Stimulated activated CD4-positive, alpha-beta T cell treated with anti-CD3 and anti-CD28 coated beads, Interleukin-4, amount 100 ng/mL, for 4 hours (primary cell): ENCODE measurements at places on chromosomes 6 and 20.

- no peak for DNase-seq
Observed at GRCh38 chr20:51126337-51126736, 103.4 kb upstream of the KCNG1 start.

DNA sequence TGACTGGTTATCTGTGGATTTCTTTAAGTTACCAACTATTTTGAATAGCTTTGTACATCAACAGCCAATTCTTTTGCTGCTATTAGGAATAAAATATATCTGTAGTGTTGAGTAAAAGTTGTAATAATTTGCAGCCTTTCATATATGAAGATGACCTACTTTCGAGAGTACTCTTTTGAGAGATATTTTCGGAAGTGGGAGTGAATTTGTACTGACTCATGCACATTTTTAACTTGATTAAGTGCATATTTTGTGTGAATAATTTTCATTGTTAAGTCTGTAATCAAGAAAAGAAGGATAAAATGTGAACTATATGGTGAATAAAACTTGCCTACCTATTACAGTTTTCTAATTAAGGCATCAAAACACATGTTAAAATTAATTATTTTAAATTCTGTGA, 51.9 kb downstream of the L3MBTL3 start:
- no peak for DNase-seq

- no peak for DNase-seq
Observed at GRCh38 chr6:43451348-43451747, 4.0 kb downstream of the DLK2 start.

DNA sequence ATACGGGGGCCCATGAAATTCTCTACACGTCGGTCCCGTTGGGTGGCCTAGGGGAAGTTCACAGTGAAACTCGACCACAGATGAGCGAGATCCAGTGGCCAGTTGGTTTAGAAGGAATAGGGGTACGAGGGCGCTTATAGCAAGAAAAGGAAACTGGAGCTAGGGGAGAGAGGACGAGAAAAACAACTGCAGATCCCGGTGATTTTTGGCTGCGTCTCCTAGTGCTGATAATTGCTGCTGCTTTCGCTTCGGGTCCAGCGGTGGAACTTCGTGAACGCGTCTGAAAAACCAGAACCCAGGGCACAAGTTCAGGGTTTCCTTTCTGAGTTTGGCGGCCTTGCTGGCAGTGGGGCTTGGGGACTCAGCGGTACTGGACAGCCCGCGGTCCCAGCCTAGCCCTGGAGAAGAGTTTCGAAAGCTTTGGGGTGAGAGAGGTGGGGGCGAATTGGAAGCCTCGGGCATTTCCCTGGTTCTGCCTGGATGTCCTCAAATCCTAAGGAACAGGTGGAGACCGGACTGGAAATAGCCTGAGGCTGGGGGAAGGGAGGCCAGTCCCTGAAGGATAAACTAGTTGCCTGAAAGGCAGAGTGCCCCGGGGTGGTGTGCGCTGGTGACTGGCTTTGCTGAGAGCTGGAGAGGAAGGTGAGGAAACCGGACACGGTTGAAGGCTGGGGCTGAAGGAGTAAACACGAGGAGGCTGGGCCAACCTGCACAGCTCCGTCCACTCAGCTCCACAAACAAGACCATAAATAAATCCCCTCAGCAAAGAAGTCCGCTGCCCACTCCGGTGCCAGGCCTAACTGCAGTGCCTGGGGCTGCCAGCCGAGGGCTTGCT, 793 bp downstream of the GMPR start:
- no peak for DNase-seq

GRCh38 chr20:3732327-3733118, at the start of gene HSPA12B:
HSPA12B (plus strand) TSS chr20:3732685; CDS start chr20:3738675, 5,990 bp downstream.
- DNase-seq, result no peak

- no peak for DNase-seq
Observed at GRCh38 chr6:102355578-102355977, 962.1 kb downstream of the GRIK2 start.

GRCh38 chr6:5936631-5937030, 70.1 kb downstream of the NRN1 start:
- no peak for DNase-seq

- no peak for DNase-seq
Observed at GRCh38 chr6:118101220-118101619, 194.2 kb downstream of the SLC35F1 start.

DNA sequence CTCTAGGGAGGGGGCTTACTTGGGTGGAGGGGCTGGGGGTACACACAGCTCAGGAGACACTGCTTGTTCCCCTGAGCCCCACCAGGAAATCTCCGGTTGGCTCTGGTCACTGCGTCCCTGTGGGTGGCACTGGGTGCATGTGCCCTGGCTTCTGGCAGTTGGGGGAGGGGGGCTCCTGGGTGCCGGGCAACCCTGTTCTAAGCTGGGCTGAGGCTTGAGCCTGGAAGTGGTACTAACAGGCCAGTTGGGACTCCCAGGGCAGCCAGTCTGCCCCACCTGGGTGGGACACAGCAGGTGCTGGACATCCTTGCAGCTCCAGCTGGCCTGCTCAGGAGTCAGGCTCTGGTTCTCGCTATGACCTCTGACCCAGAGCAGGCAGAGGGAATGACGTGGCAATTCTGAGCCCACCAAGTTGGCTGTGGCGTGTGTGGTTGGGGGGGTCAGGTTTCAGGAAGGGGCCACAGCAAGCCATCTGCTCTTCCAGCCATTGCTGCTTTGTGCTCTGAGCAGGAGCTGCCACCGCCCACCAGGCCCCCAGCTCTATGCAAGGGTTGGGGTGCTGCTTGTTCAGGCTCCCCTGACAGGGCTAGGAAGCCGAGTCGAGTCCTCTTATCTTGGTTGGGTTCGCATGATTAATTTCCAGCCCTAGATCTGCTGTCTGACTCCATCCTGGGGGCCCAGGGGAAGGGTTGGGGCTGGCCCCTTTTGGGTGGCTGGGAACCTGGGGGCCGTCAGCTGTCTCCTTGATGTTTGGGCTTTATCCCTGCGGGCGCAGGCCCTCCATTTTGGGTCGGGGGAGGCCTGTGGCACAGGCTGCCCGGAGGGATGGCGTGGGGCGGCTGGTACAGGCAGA, 590 bp downstream of the C20orf204 start:
- DNase-seq, result no peak

DNA sequence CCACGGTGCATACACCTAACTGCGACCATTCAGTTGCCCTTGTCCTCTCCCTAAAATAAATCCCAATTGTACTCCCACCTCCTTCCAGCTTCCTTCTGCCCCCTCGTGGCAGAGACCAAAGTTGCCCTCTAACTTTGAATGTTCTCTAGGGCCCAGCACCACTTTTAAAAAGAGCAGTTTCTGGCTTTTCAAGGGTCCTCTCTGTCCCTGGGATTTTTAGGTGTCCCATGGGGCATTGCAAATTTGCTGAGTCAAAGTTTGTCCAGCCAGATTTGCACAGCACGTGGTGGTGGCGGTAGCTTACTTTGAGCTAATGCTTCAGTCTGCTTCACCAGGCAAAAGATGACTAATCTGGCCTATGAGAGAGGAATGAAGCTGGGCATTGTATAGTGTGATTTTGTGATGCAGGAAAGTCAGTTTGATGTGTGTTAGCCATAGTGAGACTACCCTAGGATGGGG, 100.2 kb downstream of the PERP start:
- DNase-seq, result no peak

- no peak for DNase-seq
Observed at GRCh38 chr20:60066438-60066823, 108.2 kb downstream of the CDH26 start.

DNA sequence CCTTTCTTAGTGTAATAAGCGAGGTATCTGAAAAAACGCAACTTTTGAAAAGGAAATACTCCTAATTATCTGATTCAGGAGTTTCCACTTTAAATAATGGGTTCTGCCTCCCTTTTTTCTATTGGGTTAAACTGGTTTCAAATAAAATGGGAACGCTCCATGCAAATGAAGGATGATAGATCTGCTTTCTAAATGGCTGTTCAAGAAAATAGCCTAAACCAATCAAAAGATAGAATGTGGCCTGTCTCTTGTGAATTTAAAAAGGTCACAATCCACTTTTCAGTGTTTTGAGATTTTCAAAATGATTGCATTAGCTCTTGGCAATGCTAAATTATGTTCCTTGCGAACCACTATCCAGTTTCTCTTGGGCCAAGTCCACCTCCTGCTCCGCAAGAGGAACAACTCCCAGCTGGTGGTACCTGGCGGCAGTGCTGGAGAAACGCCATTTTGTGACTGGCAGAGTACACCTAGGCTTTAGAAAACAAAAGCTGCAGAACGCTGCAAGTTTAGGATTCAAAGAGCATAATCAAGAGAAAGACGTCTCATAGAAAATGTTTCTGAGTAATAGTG, 56.7 kb downstream of the TRIM38 start:
- no peak for DNase-seq

DNA sequence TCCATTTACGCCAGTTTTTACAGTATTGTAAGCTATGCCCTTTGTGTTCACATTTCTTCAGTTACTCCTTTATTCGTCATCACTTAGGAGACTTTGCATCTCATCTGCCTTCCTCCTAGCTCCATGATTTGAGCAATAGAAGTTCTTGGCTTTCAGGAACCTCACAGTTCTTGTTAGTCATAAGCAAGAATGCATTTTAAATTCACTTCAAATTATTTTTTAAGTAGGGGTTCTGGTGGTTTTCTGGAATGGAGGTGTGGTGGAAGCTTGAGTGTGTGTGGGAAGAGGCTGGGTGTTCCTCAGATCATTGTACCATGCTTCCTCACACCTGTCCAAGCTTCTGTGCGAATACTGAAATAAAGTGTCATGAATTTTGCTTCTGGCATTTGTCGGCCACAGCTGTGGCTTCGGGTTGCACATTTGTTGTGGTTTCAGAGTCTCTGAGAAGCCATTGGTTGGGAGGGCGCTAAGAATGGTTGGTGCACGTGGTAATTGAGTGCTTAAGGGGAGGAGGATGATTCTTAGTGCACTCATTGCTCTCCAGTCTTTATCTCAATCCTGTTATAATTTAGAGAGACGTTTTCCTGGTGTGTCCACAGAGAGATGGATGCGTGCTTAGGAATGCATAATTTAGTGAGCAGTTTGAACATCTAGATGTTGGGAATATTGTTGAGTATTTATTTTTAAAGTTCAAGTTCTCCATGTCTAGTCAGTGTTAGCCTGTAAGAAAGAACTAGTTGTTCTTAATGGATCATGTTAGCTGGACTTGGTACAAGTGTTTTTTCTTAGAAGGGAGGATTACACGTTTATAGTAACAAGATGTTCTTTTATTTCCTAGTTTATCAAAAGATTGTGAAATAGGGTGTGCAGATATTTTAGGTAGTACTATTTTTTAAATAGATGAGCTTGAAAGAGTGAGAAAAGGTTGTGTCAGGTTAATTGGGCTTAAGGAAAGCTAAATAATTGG, 31.9 kb downstream of the FOXO3 start:
- DNase-seq, result no peak

GRCh38 chr20:59751075-59751711, 146.9 kb downstream of the PHACTR3 start:
- no peak for DNase-seq

DNA sequence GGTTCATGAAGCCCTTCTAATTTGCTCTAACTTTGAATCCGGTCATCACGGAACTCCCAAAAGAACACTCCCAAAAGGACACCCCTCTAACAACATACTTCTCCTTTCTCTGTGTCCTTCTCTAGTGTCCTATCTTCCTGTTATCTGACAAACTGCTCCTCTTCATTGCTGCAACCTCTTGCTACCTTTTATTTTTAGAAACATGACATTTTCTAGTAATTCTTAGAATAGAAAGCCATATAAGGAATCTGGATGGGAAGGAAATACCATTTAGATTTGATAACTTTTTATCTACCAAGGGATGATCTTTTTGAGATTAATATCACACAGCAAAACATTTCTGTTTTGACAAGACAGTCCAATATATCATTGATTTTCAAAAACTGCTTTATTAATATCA, 63.1 kb downstream of the COL12A1 start:
- no peak for DNase-seq

DNA sequence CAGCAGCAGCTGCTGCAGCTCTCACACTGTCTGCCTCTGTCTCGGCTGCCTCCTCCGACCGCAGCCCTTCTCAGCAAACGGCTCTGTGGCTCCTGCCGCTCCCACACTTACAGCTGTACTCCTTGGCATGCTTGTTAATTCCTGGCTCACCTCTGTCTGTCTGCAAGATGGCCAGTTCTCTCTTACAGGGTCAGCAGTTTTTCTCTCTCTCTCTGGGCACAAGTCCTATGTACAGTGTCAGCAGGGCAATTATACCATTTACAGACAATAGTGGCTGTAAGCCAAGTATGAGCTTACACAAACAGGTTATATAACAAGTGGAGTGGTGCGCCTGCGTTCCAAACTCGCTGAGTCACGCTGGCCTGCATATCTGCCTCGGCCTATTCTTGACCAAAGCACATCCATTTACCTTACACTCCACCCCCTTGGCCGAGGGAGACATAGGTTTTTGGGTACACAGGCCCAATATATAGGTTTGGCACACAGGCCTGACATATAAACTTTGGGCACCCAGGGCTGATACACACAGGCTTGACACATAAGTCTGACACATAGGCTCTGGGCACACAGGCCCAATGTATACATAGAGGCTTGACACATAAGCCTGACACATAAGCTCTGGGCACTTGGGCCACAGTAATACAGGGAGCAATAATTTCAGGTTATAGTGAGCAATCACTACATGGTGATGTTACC, 4.4 kb downstream of the ZKSCAN3 start:
- DNase-seq, result no peak

DNA sequence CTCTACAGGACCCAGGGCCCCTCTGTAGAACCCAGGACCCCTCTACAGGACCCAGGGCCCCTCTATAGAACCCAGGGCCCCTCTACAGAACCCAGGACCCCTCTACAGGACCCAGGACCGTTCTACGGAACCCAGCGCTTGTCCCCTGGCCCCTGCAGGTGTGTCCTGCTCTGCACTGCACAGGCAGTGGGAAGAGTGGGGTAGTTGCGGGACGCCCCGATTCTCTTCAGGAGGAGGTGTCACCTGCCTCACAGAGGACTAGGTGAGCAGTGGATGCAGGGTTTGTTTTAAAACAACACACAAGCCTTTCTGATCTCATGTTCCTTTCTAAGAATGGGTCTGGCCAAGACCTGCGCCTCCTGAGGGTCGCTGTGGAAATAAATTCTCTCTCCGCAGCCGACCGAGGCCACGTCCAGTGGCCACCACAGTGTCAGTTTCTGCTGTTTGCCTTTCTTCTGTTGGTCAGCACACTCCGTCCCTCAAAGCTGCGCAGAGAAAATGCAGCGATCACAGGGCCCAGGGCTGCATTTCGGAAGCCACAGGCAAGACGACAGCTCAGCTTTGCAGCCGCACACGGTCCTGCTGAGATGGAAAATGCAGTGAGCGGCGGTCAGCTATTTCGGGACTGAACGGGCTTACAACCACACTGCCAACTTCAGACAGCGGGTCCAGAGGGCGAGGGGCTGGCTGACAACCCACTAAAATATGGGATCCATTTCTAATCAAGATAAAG, 135.2 kb downstream of the DLL1 start:
- no peak for DNase-seq

- no peak for DNase-seq
Observed at GRCh38 chr6:133017581-133017980, 203.2 kb downstream of the RPS12 start.

- DNase-seq, result no peak
Observed at GRCh38 chr6:72941751-72942150, 283.5 kb downstream of the KHDC1L start.

- no peak for DNase-seq
Observed at GRCh38 chr20:54681869-54682268, 206.5 kb downstream of the DOK5 start.

GRCh38 chr20:58137651-58138265, 90.7 kb downstream of the ANKRD60 start:
- no peak for DNase-seq

GRCh38 chr6:41900861-41901260, 5.7 kb upstream of the USP49 start:
- DNase-seq, result no peak

GRCh38 chr6:134464690-134465411, 146.9 kb upstream of the SGK1 start:
- no peak for DNase-seq

GRCh38 chr6:139597087-139597763, 222.8 kb upstream of the CITED2 start:
- no peak for DNase-seq
